ENCODE measurements at places on chromosomes 11 and 22. TPM values are rescaled to one million over a fixed set of nuclear protein-coding genes. Genes with fewer than 3 reads are reported as not detected.
A peak's percentile ranks its signal among the peaks of the same experiment; 100 is the strongest.

The CRYBB1 gene
- polyA plus RNA-seq = not detected

The TRPC6 gene
- polyA plus RNA-seq = not detected

The PHOX2A gene
- not detected for polyA plus RNA-seq

The SCUBE2 gene
- not detected for polyA plus RNA-seq

The VPREB1 gene
- polyA plus RNA-seq = not detected

The DDI1 gene
- not detected for polyA plus RNA-seq

The LRRC55 gene
- polyA plus RNA-seq = not detected

- no peak overlapping the region for H3K27ac ChIP-seq
- no peaks in the 10 kb centered on the region for H3K36me3 ChIP-seq
- H3K4me1 ChIP-seq = peaks cover 30% of the 10 kb centered on the region
- H3K27me3 ChIP-seq = peaks cover 16% of the 10 kb centered on the region
- peak overlapping the region; percentile 67 for H3K4me3 ChIP-seq
Observed at GRCh38 chr11:2467695-2468055, 22.9 kb downstream of the KCNQ1 start.

- H3K4me3 ChIP-seq = no peak overlapping the region
- H3K27ac ChIP-seq = no peak overlapping the region
- no peak for DNase-seq
- peaks cover 2% of the 10 kb centered on the region for H3K27me3 ChIP-seq
- H3K4me1 ChIP-seq = no peaks in the 10 kb centered on the region
Observed at GRCh38 chr11:93986716-93987115, 34.4 kb upstream of the HEPHL1 start.

DNA sequence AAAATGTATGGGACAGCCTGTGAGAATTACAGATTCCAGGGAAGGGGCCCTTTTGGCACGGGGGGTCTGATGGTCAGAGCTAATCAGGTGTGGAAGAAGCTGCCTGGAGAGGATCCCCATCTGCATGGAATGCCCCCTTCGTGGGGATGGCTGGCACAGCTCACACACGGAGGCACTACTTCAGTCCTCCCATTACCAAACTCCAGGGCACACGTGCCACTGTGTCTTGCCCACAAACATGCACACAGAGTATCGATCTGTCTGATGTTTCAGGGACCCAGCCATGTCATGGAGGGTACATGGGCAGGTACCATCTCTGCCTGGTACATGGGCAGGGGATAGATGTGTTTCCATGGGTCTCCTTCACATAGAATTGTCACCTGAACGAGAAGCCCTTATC is 14.7 kb downstream of the KCNQ1OT1 start:
- no peak for DNase-seq
- H3K36me3 ChIP-seq = no peaks in the 10 kb centered on the region
- no peaks in the 10 kb centered on the region for H3K27me3 ChIP-seq
- H3K4me3 ChIP-seq = no peak overlapping the region

DNA sequence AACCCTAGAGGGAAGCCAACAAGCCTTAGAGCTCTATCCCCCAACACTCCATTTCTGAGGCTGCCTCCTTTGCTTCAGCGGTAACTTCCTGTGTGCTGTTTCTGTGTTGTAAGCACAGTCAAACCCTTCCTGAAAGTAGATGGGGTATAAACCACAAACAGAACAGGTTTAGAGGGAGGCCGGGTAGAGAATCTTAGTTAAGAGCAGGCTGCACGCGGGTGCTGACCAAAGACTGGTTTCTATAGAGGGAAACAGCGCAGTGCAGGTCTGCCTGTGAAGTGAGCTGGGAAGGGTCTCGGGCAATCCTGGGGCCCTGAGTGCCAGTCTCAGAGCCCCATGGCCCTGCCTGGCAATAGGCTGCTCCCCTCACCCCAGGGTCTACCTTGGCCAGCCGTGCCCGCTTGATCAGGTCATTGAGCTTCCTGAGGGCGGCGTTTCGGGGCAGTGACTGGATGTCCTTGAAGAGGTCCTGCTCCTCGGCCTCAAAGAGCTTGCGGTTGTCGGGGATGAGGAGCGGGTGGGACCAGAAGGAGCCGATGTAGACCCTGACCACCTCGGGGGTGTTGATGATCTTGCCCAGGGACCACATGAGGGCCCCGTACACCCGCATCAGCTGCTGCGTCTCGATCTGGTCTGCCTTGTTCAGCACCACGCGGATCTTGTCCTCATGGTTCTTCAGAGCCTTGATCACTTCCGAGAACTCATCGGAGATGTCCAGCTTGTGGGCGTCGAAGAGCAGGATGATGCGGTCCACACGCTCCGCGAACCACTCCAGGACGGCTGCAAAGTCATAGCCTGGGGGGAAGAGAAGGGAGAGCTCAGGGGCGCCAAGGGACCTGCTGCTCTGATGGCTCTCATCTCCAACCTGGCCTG is 15.3 kb upstream of the CDC42BPG start:
- peaks cover 93% of the 10 kb centered on the region for H3K4me1 ChIP-seq
- H3K36me3 ChIP-seq = peaks cover 13% of the 10 kb centered on the region
- H3K27ac ChIP-seq = peak overlapping the region; percentile 99
- peaks cover 26% of the 10 kb centered on the region for H3K27me3 ChIP-seq
- DNase-seq = peak; percentile 78

DNA sequence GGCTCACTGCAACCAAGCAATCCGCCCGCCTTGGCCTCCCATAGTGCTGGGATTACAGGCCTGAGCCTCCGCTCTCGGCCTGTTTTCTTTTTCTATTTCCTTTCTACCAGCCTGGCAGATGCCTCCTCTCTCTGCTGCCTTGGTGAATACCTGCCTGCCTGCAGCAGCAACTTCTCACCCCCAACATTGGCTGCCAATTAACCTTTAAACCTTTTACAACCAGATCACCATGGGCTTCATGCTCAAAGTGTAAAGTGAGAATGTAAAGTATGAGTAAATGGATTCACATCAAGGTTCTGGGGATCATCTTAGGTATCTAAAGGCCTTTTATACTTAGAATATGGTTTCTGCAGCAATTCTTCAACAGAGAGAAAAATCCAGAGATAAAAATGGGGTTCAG is 13.0 kb upstream of the FCHSD2 start:
- no peak overlapping the region for H3K27ac ChIP-seq
- H3K4me3 ChIP-seq = no peak overlapping the region
- peaks cover 52% of the 10 kb centered on the region for H3K4me1 ChIP-seq
- no peak for DNase-seq
- no peaks in the 10 kb centered on the region for H3K36me3 ChIP-seq
- no peaks in the 10 kb centered on the region for H3K27me3 ChIP-seq

DNA sequence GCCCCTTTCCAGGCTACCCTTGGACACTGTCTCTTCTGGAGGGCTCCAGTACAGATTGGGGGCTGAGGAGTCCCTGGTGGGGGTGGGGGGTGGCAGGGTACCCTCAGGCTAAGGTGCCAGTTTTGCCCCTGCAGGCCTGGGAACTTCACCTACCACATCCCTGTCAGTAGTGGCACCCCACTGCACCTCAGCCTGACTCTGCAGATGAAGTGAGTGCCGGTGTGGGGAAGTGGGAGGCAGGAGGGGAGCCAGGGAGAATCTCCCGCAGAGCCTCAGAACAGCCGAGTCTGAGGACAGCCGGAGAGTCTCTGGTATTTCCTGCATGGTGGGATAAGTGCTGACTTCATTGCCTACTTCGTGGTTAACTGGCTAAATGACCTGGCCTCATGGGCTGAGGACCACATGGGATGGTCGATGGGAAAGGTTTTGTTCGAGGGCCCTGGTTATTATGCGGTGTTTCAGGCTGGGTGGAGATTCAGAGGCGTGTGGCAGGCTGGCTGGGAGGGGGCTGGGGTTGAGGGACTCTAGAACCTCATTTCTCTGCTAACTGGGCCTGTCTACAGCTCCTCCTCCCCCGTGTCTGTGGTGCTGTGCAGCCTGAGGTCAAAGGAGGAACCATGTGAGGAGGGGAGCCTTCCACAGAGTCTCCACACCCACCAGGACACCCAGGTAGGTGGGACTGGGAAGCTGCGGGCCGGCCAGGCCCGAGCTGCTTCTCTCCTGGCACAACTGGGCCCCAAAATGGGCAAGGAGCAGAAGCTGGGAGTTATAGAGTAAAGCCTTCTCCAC is 8.5 kb downstream of the TMEM258 start:
- no peaks in the 10 kb centered on the region for H3K27me3 ChIP-seq
- H3K4me1 ChIP-seq = peaks cover 7% of the 10 kb centered on the region
- DNase-seq = no peak

DNA sequence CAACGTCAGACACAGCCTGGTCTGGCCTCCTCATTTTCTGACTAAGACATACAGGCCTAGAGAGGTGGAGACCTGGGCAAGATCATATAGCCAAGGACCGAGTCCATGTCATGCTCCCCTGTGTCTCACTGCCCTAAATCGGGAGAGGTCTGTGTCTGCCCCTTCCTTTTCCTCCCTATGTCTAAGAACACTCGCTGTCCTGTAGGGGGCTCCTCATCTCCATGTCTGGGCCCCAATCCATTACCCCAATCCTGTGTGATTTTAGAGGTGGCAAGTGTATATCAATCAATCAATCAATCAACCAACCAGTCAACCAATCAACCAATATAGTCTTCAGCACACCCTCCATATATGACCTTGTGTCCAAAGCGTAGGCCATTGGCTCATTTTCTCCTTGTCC is 125.7 kb downstream of the KIRREL3 start:
- peaks cover 3% of the 10 kb centered on the region for H3K27me3 ChIP-seq
- H3K4me3 ChIP-seq = no peak overlapping the region
- no peaks in the 10 kb centered on the region for H3K36me3 ChIP-seq
- DNase-seq = no peak
- no peak overlapping the region for H3K27ac ChIP-seq

- peaks cover 5% of the 10 kb centered on the region for H3K27me3 ChIP-seq
- H3K27ac ChIP-seq = no peak overlapping the region
- peaks cover 1% of the 10 kb centered on the region for H3K36me3 ChIP-seq
- no peaks in the 10 kb centered on the region for H3K4me1 ChIP-seq
Observed at GRCh38 chr22:37090920-37091695, 18.4 kb downstream of the TMPRSS6 start.

GRCh38 chr11:18974192-18974591 is 35.0 kb upstream of the MRGPRX1 start:
- no peaks in the 10 kb centered on the region for H3K4me1 ChIP-seq
- H3K36me3 ChIP-seq = no peaks in the 10 kb centered on the region
- peaks cover 7% of the 10 kb centered on the region for H3K27me3 ChIP-seq
- DNase-seq = no peak
- no peak overlapping the region for H3K4me3 ChIP-seq

DNA sequence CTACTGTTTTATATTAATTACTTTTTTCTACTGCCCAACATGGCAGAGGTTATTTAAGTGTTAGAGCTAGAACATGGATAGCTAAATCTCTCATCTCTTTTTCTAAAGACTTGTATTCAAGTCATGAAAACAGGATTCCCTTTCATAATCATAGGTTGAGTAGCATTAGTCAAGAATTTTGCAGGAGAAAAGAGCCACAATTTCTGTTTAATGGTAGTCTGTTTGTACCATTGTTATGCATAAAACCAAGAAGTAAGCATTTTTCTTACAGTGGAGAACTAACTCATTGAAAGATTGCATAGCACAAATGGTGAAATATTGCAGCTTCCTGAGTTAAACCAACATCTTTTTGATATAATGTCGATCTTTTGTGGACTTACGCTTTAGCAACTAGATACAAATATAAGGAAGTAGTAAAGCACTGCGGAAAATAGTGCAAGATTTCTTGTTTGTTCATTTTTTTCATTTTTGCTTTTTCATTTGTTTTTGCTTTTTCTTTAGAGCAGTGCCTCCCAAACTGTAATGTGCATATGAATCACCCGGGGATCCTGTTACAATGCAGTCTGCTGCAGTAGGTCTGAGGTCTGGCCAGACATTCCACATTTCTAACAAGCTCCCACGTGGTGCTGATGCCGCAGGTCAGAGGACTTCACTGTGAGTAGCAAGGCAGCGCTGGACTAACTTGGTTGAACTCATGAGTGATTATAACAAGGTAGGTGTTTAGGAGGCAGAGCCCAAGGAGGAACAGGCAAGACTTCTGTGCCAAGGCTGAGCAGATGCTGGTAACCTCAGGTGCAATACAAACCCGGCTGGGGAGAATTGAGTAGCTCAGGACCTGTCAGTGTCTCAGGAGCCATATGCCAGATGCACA is 4.6 kb downstream of the ETS1 start:
- no peaks in the 10 kb centered on the region for H3K36me3 ChIP-seq
- peaks cover 3% of the 10 kb centered on the region for H3K27me3 ChIP-seq
- no peak overlapping the region for H3K27ac ChIP-seq
- H3K4me3 ChIP-seq = no peak overlapping the region

- H3K27me3 ChIP-seq = no peaks in the 10 kb centered on the region
- no peak overlapping the region for H3K27ac ChIP-seq
- H3K4me1 ChIP-seq = peaks cover 8% of the 10 kb centered on the region
Observed at GRCh38 chr11:33333816-33334215, 76.6 kb downstream of the HIPK3 start.

- H3K4me3 ChIP-seq = no peak overlapping the region
- H3K27me3 ChIP-seq = peaks cover 8% of the 10 kb centered on the region
- DNase-seq = no peak
- H3K4me1 ChIP-seq = no peaks in the 10 kb centered on the region
- no peak overlapping the region for H3K27ac ChIP-seq
Observed at GRCh38 chr11:78822931-78823423, 248.3 kb upstream of the NARS2 start.

DNA sequence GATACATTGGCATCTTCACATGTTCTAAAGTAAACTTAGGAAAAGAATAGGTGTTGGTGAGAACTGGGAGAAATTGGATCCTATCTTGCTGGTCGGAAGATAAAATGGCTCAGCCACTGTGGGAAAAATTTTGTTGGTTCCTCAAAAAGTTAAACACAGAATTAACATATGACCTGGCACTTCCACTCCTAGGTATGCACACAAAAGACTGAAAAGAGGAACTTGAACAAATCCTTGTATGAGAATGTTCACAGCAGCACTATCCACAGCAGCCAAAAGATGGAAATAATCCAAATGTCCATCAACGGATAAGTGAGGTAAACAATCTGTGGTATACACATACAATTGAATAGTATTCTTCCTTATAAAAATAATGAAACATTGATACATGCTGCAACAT is 4.8 kb upstream of the TPH1 start:
- DNase-seq = no peak
- no peaks in the 10 kb centered on the region for H3K27me3 ChIP-seq
- peaks cover 12% of the 10 kb centered on the region for H3K36me3 ChIP-seq

DNA sequence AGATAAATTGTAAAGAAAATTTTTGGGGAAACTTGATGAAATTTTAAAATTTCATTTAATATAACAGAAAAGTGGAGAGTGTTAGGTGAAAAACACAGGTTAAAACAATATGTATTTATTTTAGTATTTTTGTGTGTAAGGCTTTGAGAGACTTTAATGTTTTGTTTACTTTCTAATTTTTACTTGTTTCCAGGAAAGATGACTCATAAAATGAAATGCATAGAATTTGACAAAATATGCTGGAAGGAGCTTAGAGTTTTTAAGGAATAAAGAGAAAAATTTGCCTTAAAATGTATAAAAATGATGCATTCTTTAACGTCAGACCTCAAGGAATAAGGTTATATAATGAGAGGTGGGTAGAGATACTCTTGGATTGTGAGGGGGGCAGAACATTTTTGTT is 1205.1 kb upstream of the CNTN5 start:
- H3K36me3 ChIP-seq = no peaks in the 10 kb centered on the region
- no peak for DNase-seq
- no peaks in the 10 kb centered on the region for H3K4me1 ChIP-seq
- no peak overlapping the region for H3K4me3 ChIP-seq
- no peaks in the 10 kb centered on the region for H3K27me3 ChIP-seq
